ENCODE measurements at places on chromosomes 2 and 18. TPM values are rescaled to one million over a fixed set of nuclear protein-coding genes. Genes with fewer than 3 reads are reported as not detected.

The SOCS6 gene
- 38.7 TPM for total RNA-seq

The TGFA gene
- not detected for total RNA-seq

The SFTPB gene
- total RNA-seq = not detected

The RNF152 gene
- total RNA-seq = 3.3 TPM

The NTSR2 gene
- not detected for total RNA-seq

The SPHKAP gene
- not detected for total RNA-seq

The LHCGR gene
- total RNA-seq = not detected

The RAX gene
- not detected for total RNA-seq

The TIA1 gene
- total RNA-seq = 92.5 TPM

The PJVK gene
- 2.5 TPM for total RNA-seq
